ENCODE measurements at places on chromosomes 3 and 15. TPM values are rescaled to one million over a fixed set of nuclear protein-coding genes. Genes with fewer than 3 reads are reported as not detected.

DNA sequence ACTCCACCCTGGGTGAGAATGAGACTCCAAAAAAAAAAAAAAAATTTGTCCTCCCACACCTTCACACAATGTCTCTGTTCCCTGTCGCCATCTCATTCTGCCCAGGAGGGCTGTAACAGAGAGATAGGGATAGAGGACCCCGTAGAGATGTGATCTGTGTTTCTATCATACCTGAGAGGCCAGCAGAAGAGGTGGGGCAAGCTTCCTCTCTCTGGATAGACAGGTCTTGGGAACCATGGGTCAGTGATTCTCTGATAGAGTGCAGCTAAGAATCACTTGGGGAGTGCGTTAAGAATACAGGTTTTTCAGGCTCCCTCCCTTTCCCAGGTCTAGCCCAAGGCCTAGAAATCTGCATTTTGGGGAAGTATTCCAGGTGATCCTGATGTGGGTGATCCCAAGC lies 8.3 kb downstream of the CA12 start:
- DNase-seq: no peak

- DNase-seq: no peak
Observed at GRCh38 chr3:149170672-149171071, 41.2 kb downstream of the HPS3 start.

DNA sequence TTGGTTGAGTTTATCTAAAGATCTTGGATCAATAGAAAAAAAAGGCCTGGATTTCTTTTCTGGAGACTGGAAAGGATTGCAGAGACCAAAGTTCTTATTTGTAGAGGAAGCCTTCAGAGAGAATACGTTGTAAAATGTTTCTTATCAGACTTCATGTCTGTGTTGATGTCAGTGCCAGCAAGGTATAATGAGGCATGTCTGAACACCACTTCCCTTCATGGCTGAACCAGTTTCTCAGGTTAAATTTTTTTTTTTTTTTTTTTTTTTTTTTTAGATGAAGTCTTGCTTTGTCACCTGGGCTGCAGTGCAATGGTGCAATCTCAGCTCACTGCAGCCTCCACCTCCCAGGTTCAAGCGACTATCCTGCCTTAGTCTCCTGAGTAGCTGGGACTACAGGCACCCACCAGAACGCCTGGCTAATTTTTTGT lies 17.8 kb upstream of the ZNF774 start:
- DNase-seq: no peak

DNA sequence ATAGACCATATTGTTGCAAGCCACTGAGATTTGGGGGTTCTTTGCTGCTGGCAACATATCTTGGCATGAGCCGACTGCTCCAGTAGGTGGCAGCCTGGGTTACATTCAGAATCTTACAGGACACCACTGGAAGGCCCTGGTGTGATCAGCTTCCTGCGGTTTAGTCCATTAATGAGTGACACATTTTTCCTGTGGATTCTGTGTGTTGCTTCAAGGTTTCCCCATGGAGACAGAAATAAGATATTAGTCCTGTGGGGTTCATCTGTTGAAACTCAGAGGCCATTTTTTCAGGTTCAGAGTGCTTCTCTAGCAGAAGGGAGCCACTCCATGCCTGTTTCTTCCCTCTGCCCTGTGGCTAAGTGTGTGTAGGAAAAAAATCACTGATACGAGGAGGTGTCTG lies 116.2 kb downstream of the MFSD1 start:
- DNase-seq: peak; percentile 85

Gene TMEM212
- not detected for total RNA-seq

Gene GATA2
- total RNA-seq: 6.7 TPM

Gene RYR3
- not detected for total RNA-seq

DNA sequence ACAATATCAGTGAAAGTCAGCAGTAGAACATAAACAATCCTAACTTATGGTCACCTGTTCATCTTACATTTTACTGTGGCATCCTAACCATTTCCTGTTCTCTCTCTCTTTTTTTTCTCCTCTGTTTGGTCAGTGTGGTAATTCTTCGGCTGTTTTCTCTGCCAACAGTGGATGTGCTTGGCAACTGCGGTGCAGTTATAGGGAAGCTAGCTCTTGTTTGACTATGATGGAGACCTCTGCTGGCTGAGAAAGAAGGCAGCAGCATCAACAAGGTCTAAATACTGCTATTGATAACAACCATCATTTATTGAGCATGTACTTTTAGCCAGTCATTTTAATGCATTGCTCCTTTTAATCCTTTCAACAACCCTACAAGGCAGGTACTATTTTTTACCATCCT lies 723 bp upstream of the DRD3 start:
- peak; percentile 35 for DNase-seq

DNA sequence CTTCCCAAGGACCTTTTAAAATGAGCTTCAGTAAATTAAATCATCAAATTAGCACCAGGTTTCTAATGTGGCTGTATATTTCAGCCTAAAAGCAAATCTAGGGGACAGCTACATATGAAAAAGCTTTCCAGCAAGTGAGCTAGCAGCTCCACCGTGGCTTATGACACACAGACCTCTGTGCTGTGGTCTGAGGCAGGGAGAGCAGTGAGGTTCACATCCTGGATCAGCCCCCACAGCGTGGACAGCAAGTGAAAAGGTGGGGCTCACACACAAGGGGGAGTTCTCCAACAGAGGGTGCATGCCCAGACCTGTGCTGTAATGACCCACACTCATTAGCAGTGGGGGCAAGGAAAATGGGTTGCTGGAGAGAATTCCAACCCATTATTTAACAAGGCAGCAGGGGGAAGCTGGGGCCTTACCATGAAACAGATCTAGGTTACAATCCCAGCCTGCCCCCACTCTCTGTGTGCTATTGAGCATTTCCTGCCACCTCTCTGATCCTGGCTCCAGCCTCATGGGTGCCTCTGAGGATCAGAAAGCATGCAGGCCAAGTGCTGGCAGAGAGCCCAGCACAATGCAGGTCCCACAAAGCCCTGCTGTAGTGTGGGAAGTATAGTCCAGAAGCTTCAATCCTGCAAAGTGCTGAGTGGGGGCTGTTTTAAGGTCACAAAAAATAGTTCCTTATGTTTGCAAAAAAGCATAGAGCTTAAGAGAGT lies 48.2 kb downstream of the RASGRF1 start:
- no peak for DNase-seq

DNA sequence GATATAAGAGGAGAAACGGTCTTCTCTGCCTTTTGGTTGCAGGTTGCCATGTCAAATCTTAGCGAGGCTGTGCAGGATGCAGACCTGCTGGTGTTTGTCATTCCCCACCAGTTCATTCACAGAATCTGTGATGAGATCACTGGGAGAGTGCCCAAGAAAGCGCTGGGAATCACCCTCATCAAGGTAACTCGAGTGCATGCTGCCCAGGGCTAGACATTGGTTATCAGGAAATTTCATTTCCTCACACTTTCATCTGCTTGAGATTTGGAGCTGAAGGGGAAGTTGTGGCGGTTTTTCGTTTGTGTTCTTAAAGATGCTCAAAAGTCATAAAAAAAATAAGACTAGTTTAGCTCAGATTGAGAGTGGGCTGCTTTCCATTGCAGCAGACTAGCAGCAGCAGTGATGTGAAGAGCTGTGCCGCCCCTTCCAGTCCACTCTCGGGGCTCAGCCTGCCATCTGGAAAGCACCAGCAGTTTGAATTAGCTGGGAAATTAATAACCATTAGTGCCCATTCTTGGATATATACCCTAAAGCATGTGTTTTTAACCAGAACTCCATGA lies 32.2 kb downstream of the GPD1L start:
- peak; percentile 81 for DNase-seq

GRCh38 chr3:86954226-86954625 lies 36.7 kb downstream of the VGLL3 start:
- DNase-seq: no peak

Gene LMOD3
- not detected for total RNA-seq

GRCh38 chr3:5466065-5466464 lies 278.6 kb downstream of the EDEM1 start:
- no peak for DNase-seq

DNA sequence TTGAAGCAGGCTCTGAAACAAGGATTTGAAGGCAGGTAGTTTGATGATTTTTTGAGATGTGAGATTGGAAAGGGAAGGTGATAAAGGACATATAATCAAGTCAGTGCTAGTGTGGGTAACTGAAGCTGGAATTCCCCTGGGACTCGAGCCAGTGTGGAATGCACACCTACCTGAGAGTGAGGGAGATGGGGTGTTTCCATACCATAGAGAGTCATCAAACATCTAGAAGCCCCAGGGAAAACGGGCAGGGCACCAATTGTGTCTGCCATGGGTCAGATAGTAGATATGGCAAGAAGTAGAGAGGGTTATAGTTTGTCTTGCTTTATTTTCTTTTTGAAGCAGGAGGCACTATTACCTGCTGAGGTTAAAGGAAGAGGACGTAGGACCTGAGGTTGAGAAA lies 120.0 kb downstream of the SSR3 start:
- no peak for DNase-seq

DNA sequence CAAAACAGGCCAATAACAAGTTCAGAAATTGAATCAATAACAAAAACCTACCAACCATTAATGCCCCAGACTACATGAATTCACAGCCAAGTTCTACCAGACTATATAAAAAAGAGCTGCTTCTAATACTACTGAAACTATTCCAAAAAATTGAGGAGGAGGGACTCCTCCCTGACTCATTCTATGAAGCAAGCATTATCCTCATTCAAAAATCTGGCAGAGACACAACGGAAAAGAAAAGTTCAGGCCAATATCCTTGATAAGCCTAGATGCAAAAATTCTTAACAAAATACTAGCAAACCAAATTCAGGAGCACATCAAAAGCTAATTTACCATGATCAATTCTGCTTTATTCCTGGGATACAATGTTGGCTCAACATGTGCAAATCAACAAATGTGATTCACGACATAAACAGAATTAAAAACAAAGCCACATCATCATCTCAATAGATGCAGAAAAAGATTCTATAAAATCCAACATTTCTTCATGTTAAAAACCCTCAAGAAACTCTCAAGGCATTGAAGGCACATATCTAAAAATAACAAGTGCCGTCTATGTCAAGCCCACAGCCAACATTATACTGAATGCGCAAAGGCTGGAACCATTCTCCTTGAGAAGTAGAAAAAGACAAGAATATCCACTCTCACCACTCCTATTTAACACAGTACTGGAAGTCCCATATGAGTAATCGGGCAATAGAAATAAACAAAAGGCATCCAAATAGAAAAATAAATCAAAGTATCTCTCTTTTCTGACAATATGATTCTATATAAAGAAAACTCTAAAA lies 573.6 kb upstream of the GRM7 start:
- DNase-seq: no peak

DNA sequence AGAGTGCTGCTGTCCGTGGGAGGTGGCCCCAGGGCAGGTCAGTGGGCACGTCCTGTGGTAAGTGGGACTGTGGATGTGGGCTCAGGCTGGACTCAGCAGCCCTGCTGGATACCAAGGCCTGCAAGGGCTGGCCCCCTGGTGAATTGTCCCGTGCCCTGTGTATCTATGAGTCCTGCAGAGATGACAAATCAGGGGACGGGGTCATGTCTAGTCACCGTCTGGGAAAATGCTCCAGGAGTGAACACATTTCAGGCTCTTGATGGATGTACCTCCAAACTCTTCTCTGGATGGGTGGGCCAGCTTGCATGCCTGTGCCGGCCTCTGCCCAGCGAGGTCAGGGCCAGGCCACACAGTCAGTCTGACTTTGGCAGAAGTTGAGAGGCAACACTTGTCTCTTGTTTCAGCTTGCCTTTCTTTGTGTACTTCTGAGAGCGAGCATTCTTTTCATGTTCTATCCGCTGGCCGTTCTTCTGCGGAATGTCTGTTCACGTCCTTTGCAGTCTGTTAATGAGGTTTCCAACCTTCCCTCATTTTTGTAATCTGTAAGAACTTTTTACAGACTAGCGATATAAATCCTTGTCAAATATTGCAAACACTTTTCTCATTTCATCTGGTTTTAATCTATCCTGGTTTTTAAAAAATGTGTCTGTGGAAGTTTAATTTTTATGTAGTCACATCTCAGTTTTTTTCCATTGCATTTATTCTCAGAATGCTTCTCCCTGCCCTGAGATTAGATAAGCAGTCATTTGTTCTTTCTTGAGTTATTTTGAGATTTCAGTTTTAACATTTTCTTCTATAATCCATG lies 11.4 kb upstream of the STAB1 start:
- DNase-seq: no peak

Gene TOPBP1
- 24.9 TPM for total RNA-seq

Gene PLSCR5
- not detected for total RNA-seq

- no peak for DNase-seq
Observed at GRCh38 chr3:34983631-34984030, 655.7 kb upstream of the ARPP21 start.

Gene POLR2M
- total RNA-seq: 212 TPM

Gene AADACL2
- total RNA-seq: not detected

- DNase-seq: no peak
Observed at GRCh38 chr15:97683831-97684230, 276.7 kb upstream of the ARRDC4 start.

DNA sequence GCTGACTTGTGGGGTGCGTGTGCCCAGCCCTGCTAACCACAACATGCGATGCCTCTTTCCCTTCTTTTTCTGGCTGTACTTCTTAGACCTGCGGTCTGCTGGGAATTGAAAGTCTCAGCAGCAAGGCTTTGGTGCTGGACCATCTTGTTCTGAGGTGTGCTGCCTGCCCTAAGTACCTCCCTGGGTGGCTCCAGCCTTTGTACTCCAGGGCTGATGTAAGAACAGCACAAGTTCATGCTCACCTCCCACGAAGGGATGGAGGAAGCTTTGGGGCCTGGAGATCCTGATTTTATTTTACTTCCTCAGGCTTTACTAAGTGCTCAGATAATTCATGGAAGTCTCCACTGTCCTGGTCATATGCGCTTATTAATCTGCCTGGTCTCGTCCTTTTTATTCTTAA lies 28.9 kb downstream of the FAM43A start:
- DNase-seq: no peak

DNA sequence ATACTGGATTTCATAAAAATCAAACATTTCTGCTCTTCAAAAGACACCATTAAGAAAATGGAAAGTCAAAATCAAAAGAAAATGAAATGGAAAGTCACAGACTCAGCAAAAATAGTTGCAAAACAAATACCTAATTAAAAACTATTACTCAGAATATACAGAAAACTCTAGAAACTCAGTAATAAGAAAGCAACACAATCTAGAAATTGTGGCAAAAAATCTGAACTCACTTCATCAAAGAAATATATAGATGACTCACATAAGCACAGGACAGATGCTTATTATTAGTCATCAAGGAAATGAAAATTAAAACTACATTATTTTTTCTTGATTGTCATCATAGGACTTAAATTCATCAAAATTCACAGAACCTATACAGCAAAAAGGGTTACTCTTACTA lies 430.0 kb downstream of the SHQ1 start:
- no peak for DNase-seq

GRCh38 chr3:75781079-75781745 lies 4.1 kb downstream of the ZNF717 start:
- no peak for DNase-seq

DNA sequence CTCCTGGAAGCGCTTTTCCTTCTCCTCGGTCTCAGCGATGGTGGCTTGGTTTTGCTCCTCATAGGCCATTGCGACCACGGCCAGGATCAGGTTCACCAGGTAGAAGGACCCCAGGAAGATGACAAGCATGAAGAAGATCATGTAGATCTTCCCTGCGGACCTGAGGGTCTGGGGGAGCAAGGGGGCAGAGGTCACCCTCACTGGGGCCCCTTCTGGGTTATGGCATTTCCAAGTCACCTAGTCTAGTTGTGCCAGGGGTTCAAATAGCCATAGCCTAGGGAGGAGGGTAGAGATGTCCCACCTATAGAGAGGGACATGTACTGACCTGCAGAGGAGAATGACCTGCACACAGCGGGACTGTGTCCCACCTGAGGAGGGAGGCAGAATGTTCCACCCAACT lies 43.5 kb downstream of the SCN5A start:
- DNase-seq: no peak

Gene RTP4
- 5.2 TPM for total RNA-seq

Gene GP5
- 0.13 TPM for total RNA-seq

Gene SNX22
- under 0.01 TPM for total RNA-seq

Data from dermis microvascular lymphatic vessel endothelial cell (primary cell).